ENCODE measurements at places on chromosomes 4 and X.

DNA sequence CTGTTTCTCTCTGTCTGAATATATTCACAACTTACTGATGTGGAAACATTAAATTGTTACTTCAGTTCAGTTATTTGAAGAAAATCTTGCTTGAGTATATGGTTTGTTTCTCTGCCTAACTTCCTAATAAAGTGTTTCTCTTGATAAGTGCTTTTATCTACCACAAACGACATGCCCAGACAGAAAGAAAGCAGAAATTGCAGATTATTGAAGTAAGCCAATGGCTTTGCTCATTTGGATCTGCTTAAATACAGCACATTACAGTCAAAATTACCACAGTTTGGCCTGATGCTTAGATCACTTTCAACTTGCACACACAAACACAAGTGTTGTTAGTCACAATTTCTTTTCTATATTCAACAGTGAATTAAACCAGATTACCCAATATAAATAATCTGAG is 68.0 kb downstream of the ATOH1 start:
- H3K4me3 ChIP-seq = no peak overlapping the region
- H3K27ac ChIP-seq = no peak overlapping the region
- H3K4me1 ChIP-seq = no peaks in the 10 kb centered on the region
- H3K27me3 ChIP-seq = no peaks in the 10 kb centered on the region
- H3K36me3 ChIP-seq = no peaks in the 10 kb centered on the region

- no peak overlapping the region for H3K27ac ChIP-seq
- DNase-seq = no peak
- no peaks in the 10 kb centered on the region for H3K4me1 ChIP-seq
- no peaks in the 10 kb centered on the region for H3K27me3 ChIP-seq
- H3K4me3 ChIP-seq = no peak overlapping the region
- H3K36me3 ChIP-seq = no peaks in the 10 kb centered on the region
These were observed 39.9 kb downstream of the ATG4A start for GRCh38 chrX:108131471-108131870.

DNA sequence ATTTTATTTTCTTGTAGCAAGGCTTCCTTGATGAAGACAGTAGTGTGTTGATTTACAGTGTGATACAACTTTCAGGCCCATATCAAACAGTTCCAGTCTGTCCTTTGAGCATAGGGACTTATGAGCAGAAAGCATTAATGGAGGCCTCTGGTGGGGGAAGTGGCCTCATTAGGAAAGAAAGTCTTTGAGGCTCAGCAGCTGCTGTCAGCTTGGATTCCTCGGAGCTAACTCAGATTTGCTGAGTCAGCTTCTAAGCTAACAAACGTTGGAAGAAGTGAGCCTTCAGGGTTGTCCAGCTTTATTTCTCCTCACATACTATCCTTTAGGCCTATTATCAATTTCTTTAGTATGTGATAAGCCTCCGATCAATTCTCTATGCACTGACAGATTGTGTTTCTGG is 15.8 kb upstream of the SFRP2 start:
- H3K4me3 ChIP-seq = no peak overlapping the region
- no peak for DNase-seq
- H3K36me3 ChIP-seq = no peaks in the 10 kb centered on the region
- H3K27ac ChIP-seq = no peak overlapping the region

DNA sequence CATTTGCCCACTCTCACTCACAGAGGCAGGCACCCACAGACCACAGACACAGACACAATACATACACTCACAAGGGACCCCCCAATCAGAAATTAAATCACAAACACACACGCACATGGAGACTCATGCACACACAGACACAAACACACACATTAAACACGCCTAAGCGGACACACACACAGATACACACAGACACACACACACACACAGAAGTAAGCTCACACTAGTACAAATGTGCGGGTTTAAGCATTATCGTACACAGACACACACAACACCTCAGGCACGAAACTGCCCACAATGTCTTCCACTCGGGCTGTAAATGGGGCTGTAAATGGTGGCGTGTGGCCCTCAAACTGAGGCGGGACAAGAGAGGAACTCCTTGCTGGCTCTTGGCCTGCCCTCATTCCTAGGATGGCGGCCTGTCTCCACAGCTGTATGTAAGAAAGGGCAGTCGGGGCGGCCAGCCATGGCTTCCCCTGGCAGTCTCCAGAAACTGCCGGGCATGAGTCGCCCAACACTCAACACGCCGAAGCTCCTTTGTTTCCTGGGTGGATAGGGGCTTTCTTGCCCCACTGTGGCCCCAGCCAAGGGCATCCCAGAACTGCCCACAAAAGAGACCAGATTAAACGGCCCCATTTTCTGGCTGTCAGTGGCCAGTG is 53.9 kb downstream of the NBDY start:
- no peak for DNase-seq
- H3K36me3 ChIP-seq = no peaks in the 10 kb centered on the region

GRCh38 chr4:17098401-17098800 is 200.0 kb upstream of the LDB2 start:
- H3K36me3 ChIP-seq = no peaks in the 10 kb centered on the region
- no peaks in the 10 kb centered on the region for H3K4me1 ChIP-seq
- DNase-seq = no peak
- H3K4me3 ChIP-seq = no peak overlapping the region
- no peak overlapping the region for H3K27ac ChIP-seq

Data from tibial nerve (tissue), 4 donors.